ENCODE measurements at places on chromosomes 1 and 21.

DNA sequence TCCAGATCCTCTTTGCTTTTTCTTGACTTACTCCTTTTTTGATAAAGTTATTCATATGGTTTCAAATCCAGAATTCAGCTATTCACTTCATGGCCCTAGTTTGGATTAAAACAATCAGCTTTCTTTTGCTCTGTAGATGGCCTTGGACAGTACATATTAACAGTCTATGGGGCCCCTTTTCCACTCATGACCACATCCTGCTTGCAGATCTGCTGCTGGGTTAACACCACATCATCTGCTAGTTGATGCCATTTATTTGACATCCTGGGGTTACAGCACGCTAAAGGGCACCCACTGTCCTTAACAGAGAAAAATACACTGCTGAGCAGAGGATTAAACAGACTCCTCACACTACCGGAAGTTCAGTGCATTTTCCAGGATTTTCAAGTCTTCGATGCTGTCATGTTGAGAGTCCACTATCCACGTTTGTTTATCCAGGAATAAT is 941 bp upstream of the IFI16 start:
- no peak for DNase-seq

- DNase-seq, result no peak
These were observed 7.0 kb downstream of the GPA33 start for GRCh38 chr1:167083066-167083665.

GRCh38 chr1:11888206-11888876 is 29.6 kb upstream of the NPPB start:
- no peak for DNase-seq

DNA sequence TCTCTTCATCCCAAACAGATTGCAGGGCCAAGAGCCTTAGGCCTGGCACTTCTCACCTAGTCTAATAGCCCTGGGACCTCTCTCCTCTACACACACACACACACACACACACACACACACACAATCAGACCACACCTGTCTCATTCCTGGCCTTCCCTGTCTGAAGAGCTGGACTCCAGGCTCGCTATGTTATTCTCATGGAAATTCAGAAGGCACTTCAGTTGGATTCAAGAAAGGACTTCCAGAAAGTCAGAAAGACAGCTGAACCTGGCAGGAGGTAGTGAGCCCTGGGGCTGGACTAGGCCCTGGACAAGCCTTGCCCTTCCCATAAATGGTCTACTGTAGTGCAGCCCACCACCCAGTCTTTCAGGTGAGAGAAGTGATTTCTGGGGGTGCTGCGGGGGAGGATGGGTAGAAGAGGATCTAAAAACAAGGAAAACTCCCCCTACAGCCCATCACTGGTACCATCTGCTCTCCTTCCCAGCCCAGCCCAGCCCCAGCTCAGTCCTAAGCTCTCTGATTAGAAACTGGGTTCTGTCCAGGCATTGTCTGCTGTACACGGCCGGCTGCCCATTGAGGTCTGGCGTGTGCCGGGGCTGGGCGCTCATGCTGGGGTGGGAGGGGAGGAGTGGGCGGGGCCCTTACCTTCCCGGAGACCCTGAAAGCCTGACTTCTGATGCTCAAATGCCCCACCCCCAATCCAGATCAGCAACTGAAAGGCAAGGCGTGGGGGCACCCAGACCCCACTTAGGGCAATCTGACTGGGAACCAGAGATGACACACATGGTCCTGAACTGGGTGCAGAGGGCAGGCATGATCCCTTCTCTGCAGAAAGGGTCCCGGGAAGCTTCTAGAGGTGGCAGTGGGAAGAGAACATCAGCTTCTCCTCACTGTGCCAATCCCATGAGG is 2.5 kb downstream of the KIF21B start:
- DNase-seq, result no peak

- no peak for DNase-seq
These were observed 6.9 kb upstream of the PIGR start for GRCh38 chr1:206953126-206953525.

DNA sequence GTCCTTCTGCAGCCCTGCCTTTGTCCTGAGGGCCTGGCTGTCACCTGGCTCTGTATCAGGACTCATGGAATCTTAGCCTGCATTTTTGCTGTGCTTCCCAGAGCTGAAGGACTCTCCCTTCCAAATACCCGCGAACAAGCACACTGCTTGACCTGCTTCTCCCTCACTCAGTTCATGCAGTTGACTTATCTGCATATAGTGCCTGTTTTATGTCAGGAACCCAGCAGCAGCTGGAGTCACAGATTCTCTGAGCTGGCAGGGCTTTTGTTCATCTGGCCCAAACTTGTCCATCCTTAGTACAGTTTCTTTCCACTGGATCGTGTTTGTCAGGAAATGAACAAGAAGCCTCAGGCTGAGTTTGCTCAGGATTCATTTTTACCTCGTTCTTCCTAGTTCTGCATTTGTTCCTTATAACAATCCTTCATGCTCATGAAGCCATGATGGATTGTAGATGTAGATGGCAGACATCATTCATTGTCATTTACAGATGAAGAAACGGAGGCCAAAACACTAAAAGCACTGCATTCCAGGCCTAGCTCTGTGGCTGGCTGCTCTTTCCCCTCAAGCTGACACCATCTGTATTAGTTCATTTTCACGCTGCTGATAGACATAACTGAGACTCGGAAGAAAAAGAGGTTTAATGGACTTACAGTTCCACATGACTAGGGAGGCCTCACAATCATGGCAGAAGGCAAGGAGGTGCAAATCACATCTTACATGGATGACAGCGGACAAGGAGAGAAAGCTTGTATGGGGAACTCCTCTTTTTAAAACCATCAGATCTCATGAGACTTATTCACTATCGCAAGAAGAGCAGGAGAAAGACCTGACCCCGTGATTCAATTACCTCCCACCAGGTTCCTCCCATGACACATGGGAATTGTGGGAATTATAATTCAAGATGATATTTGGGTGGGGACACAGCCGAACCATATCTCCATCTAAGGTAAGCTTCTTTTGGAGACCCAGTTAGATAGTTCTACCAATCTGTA is 150.9 kb downstream of the HIVEP3 start:
- no peak for DNase-seq
